Activated naive CD4-positive, alpha-beta T cell treated with anti-CD3 and anti-CD28 coated beads for 36 hours (primary cell): ENCODE measurements at places on chromosomes 7 and 10.

- no peak for DNase-seq
Observed at GRCh38 chr7:100126239-100126930, 382 bp upstream of the MBLAC1 start.

DNA sequence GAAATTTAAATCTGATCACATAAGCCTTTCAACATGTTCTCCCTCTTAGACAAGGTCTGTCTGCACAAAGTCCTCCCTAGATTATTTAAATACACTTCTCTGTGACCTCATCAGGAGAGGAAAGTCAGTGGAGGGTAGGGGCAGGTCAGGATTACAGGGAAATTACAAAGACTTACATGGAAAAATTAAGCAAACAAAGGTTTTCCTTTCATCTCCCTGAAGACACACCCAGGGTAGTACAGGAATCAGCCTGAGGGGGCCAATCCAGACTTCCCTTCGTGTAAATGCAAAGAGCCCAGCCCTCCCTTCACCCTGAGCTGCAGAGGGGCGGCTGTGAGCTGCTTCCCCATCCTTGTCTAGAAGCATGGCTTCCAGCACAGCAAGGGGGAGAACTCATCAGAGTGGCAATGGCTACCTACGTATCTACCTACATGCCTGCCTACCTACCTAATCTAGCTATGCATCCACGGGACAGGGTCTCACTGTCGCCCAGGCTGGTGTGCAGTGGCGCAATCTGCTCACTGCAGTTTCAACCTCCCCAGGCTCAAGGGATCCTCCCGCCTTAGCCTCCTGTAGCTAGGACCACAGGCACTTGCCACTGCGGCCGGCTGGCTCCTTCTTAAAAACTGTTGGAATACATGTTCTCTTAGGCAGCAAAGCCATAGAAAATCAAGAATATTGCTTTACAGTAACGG lies 33.2 kb downstream of the PITRM1 start:
- no peak for DNase-seq

GRCh38 chr7:1245524-1246050 lies 12.9 kb downstream of the UNCX start:
- no peak for DNase-seq

DNA sequence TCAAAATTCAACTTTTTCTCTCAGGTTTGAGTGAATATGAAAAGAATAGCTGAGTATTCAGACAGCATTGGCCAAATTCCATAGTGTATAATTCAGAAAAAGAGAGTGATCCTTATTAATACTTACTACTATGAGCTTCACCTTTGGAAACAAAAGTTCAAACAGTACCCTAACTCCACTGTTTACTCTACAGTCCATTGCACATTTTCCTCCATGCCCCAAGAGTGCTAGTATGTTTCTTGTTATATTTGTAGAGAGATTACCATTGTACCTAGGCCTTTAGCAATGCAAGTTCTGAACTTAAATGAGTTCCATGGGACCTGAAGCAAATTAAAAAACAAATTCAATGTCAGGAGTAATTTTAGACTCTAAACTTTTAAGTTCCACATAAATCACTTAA lies 48.1 kb downstream of the MAGI2 start:
- DNase-seq: no peak

GRCh38 chr7:155880721-155881120 lies 68.5 kb upstream of the SHH start:
- DNase-seq: no peak

GRCh38 chr10:31645786-31646185 lies 282.8 kb downstream of the ARHGAP12 start:
- no peak for DNase-seq

GRCh38 chr7:120033114-120033513 lies 239.9 kb upstream of the KCND2 start:
- DNase-seq: no peak

- DNase-seq: no peak
Observed at GRCh38 chr7:158603773-158604755, 16.4 kb upstream of the PTPRN2 start.

DNA sequence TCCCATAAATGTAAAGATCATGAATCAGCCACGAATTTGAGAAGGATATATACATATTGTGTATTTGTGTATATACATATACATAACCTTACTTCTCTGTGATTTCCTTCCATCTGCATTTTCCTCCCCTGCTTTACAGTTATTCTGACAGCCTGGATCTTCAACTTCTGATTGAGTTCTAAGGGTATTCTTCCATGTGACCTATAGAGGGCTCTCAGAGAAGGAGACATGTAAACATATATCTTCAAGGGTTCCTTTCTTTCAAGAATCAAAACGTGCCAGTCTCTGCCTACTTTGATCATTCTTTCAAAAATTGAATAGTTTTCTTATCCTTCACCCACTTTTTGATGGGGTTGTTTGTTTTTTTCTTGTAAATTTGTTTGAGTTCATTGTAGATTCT lies 453.7 kb upstream of the POT1 start:
- DNase-seq: no peak

DNA sequence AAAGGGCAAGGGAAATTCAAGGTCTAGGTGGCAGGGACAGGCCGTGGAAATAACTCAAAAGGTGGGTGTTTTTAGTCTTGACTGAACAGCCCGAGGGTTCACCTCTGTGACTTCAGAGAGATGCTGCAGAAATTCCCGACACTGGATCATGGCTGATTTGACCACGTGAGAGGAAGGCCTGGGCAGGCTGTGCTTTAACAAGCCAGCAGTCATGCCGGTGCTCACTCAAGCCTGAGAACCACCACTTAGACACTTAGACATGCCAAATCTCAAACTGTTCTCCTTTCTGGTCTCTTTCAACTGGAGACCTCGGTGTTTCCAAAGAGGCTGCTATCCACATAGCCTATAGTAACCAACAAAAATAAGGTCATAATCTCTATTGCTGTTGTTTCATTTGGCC lies 15.4 kb downstream of the TECTB start:
- DNase-seq: no peak

DNA sequence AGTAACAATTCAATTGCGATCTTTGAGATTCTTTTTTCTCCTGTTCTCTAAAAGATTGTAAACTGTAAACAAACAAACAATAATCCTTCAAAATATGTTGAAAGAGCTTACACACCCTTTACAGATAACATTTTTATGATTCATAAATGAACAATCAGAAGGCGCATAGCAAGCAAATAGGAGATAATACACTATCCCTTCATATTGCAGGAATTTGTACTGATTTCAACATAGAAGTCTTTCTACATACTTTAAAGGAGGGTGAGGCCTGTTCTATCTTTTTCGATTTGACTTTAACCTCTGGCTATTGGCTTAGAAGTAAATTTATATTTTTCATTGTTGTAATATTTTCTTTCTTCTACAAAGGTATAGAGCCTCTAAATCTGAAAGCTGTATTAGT lies 57.2 kb downstream of the TFEC start:
- no peak for DNase-seq

DNA sequence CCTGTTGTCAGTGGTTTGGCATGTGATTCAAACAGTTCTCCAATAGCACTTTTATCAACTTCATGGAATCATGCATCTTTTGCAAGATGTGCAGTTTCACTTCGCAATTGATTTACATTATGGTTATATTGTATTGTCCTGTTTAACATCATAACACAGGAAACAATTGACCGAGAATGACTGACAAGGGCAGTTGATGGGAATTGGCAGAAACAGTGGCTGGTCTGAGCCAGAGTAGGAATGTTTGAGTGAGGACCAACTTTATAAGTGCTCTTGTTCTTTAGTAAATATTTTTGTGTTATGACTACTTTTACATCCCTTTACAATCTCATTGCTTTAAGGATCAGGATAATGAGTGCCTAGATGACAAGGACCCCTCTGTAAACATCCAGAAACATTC lies 2.2 kb downstream of the KLHL7 start:
- no peak for DNase-seq

DNA sequence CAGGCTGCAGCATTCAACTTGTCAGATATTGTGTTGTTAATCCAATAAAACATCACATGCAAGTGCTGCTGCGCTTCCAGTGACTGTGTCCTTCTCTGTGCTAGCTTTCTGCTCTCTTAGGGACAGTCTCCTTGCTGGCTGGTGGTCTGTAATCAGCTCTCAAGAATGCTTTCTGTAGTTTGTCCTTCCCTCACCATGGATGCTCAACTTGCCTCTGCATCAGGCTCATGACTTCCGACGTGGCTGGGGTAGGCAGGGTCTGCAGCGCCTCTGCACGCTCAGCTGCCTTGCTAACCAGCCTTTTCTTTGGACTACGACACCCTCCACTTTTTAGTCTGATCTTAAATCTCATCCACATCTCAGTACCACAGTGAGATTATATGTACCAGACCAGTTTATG lies 58.3 kb downstream of the MMRN2 start:
- DNase-seq: no peak

DNA sequence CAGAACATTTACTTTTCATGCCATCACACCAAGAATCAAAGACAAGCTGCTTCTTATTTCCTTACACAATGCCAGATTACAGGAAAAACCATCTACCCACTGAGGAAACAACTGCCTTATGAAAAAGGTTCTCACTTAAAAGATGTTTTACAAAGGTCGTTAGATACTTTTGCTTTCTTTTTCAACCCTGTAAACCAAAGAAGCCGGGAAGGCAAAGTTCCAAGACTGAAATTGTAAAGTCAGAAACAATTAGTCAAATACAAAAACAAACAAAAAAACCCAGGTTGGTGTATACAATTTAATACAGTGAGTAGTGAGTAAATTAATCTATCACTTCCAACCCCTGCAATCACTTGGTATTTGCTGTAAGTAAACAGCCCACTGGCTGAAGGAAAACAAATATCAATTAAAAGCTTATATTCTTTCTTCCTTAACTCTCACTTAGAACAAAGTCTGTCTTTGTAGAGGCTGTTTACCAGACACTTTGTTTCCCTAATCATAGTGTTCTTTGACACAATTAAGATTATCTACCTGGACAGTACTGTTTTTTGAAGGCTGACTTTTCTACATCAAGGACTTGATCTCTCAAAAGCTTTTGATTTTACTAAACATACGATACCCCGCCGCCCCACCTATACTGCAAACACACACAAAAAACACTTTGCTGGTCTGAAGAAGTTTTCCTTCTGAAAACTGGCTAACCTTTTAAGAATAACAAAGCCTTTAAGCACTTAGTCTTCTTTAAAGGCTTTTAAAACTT lies 18.1 kb downstream of the ERLIN1 start:
- no peak for DNase-seq

- no peak for DNase-seq
Observed at GRCh38 chr10:78575400-78575799, 493.4 kb upstream of the ZMIZ1 start.

- no peak for DNase-seq
Observed at GRCh38 chr10:126015413-126015812, 119.0 kb downstream of the FANK1 start.
